ENCODE measurements at places on chromosomes 4 and X. TPM values are rescaled to one million over a fixed set of nuclear protein-coding genes. Genes with fewer than 3 reads are reported as not detected.

DNA sequence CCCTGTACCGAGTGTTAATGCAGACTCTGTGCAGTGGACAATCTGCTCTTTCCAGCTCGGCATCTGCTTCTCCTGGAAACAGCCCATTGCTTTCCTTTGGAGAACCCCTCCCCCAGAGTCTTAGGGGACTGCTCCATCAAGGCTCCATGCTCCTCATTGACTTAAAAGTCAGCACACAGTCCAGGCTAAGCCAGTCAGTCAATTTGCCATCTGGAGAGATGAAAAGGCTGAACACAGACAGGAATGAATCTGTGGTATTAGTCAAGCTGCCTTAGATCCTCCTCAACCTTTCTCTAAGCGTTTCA is 20.3 kb downstream of the ATP8A1 start:
- no peak for DNase-seq

GRCh38 chrX:41276661-41277506 is 57.1 kb upstream of the DDX3X start:
- no peak for DNase-seq

DNA sequence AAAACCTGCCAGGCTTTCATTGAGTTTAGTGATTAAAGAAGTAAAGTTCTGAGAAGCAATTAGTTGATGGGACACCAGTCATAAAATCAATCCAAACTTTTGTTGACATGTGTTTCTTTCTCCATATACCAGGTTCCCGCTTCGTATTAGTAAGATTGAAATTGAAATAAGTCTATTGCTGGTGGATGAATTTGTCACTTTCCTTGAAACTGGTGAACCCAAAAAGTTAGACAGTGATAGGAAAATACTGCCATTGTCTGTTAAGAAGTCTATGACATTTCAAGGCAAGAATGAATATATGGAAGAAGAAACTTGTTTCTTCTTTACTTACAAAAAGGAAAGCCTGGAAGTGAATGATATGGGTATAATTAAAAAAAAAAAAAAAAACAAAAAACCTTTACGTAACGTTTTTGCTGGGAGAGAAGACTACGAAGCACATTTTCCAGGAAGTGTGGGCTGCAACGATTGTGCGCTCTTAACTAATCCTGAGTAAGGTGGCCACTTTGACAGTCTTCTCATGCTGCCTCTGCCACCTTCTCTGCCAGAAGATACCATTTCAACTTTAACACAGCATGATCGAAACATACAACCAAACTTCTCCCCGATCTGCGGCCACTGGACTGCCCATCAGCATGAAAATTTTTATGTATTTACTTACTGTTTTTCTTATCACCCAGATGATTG is at the start of gene CD40LG:
CD40LG (plus strand) TSS at position 482 of the 684 bp plus-strand sequence; CDS start at position 573, 91 bp downstream.
- DNase-seq = no peak

GRCh38 chr4:109278594-109279031 is 23.8 kb downstream of the COL25A1 start:
- no peak for DNase-seq

DNA sequence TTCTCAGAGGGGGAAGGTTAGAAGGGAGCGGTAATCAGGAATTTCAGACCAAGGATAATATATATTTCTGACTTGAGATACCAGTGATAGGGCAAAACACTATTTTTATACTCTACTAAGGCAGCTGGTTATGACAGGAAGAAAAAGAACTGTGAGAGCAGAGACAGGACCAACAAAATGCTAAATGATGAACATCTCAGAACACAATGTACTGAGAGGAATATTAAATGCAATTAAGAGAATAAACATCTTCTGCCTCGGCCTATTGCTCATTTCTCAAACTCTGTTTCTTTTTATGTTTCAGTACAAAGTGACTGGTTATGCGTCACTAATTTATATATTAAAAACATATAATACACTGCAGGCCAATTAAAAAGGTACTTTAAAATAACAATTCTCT is 122.0 kb upstream of the RLIM start:
- no peak for DNase-seq

DNA sequence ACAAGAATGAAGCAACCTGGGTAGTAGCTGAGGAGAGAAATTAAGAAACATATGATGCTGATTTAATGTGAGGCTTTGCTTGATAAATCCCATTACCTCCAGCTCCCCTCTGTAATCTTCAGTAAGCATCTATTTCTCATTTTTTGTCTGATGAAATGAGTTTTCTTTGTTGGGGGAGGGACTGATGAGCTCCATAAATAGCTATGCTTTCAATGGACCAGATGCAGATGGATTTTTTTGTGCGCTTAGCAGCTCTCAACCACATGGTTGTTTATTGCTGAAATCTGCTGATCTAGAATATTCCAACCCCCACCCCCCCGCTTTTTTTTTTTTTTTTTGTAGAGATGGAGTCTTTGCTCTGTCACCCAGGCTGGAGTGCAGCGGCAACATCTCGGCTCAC is 1082.0 kb downstream of the RAPGEF2 start:
- DNase-seq = no peak

DNA sequence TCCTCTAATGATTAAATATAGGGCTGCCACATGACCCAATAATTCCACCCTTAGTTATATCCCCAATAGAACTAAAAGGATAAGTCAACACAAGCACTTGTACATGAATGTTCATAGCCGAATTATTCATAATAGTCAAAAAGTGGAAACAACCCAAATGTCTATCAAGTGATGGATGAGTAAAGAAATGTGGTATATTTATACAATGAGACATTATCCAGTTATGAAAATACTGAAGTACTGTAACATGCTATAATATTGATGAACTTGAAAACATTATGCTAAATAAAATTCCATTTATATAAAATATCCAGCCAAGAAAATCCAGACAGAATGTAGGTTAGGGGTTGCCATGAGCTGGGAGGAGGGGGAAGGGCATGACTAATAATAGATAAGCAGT is 436.7 kb upstream of the AADAT start:
- no peak for DNase-seq

DNA sequence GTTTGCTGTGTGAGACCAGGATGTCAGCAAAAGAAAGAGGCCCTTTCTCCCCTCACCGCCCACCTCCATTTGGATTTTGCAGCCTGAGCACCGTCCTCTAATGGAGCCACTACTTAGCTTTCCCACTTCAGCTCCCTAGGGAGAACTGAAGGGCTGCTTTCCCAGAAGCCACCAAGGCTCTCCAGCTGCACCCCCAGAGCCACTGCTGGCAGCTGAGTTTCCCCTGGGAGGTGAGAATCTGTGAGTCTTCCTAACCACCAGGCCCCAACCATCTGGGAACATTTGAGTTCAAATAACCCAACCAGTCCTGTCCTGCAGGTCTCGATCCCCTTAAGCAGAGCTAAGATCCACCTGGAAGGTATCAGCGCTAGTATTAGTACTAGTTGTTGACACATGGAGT is 173.1 kb upstream of the USP9X start:
- no peak for DNase-seq

DNA sequence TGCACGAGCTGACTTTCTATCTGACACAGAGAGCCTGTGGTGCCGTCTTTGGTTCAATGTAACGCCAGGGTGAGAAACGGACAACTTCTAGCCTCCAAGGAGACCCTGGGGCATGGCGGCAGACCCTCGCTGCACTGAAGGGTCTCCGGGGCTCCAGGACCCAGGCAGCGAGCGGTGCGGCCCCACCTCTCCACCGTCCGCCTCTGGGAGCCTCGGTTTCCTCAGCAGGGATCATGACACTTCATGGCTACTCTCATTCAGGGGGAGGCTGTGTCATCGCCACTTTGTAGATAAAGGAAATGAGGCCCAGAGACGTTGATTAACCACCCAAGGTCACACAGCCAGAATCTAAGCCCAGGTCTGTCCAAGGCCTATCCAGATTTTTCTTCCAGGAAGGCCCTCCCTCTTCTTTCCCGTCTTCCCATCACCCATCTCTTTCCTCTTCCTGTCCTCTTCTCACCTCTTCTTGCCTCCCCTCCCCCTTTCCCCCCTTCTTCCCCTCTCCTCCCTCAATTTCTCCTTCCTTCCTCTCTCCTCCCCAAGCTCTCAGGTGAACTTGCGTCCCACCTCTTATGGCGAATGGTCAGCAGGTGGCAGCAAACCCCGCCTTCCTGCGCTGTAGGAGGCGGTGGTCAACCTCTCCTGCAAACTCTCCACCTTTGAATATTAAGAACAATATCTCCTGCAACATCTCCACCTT is 69.3 kb upstream of the HMX1 start:
- DNase-seq = no peak

- DNase-seq = no peak
These were observed 9.7 kb upstream of the MFAP3L start for GRCh38 chr4:170035845-170036244.

GRCh38 chr4:1237981-1238675 is 10.8 kb downstream of the CTBP1 start:
- no peak for DNase-seq

DNA sequence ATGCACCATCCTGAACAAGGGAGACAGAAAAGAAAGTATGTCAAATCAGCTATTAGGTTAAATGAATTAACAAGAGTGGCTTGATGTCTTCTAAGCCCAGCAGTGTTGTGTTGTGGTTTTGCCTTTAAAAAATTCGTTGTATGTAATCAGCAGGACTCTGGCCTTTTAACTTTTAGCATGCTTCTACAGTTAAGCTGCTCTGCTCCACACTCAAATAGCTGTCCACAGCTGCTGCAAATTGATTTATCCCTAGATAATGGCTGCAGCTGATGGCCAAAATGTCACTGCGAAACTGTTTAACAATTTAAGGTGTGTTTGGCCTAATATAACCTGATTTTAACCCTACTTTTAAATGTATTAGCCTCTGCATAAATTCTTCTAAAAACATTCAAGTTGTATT is 85.8 kb downstream of the CXXC4 start:
- DNase-seq = no peak

- DNase-seq = no peak
These were observed 169.0 kb downstream of the RAPGEF2 start for GRCh38 chr4:159271856-159272255.

DNA sequence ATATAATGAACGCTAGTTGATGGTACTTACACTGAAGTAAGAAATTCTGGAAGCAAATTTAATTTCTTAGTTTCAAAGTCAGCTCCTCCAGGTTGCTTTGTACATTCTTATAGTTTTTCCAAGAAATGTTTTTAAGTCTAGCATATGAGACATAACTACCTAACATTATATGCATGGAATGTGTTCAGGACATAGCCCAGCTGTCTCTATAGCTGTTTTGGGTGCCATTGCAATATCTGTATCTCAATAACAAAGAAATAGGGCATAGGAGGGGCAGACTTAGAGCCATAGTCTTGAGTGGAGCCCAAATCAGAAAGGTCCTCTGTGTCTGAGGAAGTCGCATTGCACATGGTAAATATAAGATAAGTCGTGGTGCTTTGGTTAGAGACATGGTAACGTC is 143.4 kb downstream of the CBR4 start:
- no peak for DNase-seq

- DNase-seq = no peak
These were observed 139.9 kb upstream of the OTUD4 start for GRCh38 chr4:145320294-145320693.

GRCh38 chr4:107989162-107989536 is 540 bp upstream of the HADH start:
- no peak for DNase-seq

DNA sequence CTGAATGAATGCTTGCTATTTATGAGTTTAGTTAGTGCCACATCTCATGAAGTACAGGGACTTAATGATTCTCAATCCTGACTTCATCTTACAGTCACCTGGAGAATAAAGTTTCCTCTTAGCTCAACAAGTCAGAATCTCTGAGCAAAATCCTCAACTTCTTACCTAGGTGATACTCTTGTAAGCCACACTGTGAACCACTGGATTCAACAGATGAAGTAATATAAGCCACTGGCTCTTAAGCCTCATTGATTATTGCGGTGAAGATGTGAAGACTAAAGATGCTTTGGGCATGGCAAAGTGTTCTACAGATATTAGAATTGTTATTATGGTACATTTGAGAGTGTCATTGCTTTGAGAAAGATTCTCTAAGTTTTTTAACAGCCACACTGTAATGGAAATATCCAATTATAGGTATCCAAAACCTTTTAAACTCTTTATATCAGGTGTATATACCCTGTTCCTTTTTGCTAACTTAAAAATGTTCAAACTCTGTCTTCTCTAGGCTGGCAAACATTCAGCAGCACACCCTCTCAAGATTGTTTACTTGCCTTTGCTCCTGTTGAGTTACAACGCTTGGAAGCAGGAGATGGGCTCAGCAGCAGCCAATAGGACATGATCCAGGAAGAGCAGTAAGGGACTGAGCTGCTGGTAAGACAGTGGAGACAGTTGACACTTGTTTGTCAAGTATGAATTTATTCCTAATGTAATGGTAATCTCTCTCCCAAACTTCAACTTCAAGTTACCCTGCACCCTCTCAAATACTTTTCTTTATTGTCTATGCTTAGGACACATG is 43.4 kb downstream of the TET2 start:
- no peak for DNase-seq

DNA sequence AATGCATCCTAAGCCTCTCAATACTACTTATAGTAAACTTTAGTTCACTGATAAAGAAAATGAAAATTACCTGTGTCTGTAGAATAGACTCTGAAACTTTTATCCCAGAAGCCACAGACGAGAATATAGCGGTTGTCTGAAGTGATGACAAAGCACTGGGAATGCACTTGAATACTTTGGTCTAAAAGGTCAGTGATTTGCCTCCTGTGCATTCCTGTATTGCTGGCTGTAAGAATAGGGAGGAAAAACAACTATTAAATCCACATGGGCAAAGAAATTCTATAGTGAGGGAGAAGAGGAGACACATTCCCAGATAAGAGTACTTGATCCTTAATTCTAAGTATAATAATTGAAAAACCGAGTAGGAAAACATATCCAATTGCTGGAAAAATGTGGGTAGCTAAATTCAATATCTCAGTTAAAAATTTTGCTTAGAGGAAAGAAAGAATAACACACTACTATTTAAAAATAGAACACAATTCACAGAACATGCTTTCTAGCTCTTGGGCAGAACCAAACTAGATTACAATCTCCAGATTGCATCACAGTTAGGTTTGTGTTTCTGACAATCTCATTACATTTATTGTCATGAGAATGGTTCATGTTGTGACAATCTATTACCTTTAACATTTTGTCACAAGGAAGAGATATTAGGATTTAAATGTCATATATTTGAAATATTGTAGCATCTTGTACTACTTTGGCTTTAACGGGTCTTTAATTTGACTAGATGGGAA is 232.1 kb downstream of the DCLK2 start:
- DNase-seq = no peak

- no peak for DNase-seq
These were observed 162.1 kb downstream of the SMIM20 start for GRCh38 chr4:26076000-26076587.

- peak; percentile 66 for DNase-seq
These were observed 276.3 kb upstream of the TACR3 start for GRCh38 chr4:103996064-103996463.

Gene NHSL2
- total RNA-seq = 0.06 TPM

Gene ZFX
- total RNA-seq = 27.1 TPM

Gene ADAM29
- not detected for total RNA-seq

Gene SOWAHD
- total RNA-seq = 0.10 TPM

Gene HSFX4
- not detected for total RNA-seq

Gene FAM149A
- 1.4 TPM for total RNA-seq

Gene TMEM47
- 28.3 TPM for total RNA-seq

Gene TEX11
- total RNA-seq = not detected

Gene UBA1
- 105 TPM for total RNA-seq

Gene BEND2
- not detected for total RNA-seq

Gene HDX
- total RNA-seq = 4.0 TPM

Gene GLRA2
- not detected for total RNA-seq

Gene CXCL13
- not detected for total RNA-seq

Data from H4 (cell line).